ENCODE measurements at places on chromosomes 13 and 19.
A peak's percentile ranks its signal among the peaks of the same experiment; 100 is the strongest.

GRCh38 chr19:1249990-1250436, 1.6 kb downstream of the MIDN start:
- DNase-seq, result no peak

GRCh38 chr19:17180997-17181702, 34.0 kb upstream of the USE1 start:
- DNase-seq, result no peak

DNA sequence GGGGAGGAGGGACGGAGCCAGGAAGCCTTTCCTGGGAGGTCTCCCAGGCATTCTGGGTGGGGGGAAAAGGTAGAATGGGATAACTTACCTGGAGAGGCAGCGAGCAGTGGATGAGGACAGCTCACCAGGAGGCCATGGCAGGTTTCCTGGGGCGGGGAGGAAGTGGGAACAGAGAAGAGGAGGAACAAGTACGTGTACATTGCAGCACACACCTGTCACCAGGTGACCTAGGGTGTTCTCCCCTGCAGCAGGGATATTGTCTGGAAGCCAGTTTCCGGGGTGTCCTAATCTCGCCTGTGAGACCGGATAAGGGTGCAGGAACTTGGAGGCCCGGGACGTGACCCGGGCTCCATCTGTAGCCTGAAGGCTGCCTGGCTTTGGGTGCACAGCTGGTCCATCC, at the start of gene FUT3:
Gene FUT3 (minus strand): TSS at position 148 of the 400 bp plus-strand sequence.
- no peak for DNase-seq

DNA sequence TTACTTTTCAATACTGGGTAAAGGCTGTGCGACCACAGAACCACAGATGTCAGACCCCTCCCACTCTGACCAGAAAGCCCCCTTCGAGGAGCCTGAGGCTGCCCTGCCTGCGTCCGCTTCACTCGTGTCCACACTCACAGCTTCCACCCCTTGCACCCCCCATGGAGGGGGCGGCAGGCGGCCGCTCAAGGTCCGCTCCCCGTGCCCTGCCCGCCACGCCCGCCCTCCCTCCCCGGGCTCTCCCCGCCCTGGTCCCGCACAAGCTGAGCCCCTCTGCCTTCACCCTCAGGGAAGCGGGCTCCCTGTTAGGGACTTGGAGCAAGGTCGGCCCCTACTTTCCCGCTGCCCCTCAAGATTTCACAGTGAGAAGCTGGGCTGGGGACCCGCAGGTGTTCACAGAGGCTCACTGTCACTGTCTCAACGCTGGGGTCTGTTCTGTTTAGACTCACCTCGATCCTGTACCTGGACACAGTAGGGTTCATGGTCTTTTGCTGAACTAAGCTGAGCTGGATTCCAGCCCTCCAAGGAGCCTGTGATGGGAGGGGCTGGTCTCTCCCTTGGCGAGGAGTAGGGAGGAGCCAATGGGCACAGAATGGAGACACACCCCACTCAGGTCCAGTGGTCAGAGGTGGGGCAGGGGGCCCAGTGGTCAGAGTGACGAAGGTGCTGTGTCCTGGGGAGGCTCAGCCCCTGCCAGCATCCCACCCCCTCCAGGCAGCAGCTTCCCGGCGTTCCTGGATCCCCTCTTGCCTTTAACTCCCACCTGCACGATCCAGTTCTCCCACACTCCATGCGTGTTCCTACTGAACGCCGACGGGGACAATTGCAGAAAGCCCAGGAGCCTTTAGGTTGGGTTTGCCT, 69.5 kb downstream of the SPACA7 start:
- DNase-seq, result no peak

- no peak for DNase-seq
Observed at GRCh38 chr13:113747291-113747833, 11.7 kb upstream of the TMEM255B start.

- DNase-seq, result peak; percentile 79
Observed at GRCh38 chr13:73090116-73090822, 31.5 kb downstream of the KLF5 start.

DNA sequence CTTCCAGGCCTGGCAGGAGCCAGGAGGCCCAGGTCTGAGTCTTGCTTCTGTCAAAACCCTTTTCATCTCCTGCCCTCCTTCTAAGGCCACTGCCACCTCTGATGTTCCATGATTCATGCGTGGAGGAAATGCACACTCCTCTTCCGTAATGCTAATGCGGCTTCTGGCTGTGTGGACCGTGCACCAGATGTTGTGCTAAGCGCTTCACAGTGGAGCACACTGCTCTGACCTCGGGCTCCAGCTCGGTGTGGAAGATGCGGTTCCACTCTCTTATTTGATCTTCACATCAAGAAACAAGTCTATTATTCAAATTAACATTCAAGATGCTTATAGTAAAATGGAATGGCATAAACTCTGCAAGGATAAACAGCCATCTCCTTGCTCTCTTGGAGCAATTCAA, 629.2 kb downstream of the UQCRFS1 start:
- DNase-seq, result no peak

DNA sequence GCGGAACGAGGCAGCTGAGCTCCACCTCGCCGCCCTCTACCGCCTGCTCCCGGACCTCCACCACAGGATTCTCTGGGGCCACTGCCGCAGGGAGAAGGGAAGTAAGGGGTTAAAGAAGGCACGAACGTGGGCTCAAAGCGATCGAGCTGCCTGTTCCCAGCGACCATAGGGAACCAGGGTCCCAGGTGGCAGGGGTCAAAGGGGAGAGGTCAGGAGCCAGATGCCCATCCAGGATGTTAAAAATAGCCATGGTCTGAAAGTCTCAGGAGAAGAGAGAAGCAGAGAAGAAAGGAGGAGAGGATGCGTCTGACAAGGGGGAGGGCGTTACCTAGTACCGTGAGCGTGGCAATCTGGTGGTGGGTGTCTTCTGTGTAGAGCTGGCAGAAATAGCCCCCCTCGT, 7.4 kb upstream of the ZNF428 start:
- no peak for DNase-seq

DNA sequence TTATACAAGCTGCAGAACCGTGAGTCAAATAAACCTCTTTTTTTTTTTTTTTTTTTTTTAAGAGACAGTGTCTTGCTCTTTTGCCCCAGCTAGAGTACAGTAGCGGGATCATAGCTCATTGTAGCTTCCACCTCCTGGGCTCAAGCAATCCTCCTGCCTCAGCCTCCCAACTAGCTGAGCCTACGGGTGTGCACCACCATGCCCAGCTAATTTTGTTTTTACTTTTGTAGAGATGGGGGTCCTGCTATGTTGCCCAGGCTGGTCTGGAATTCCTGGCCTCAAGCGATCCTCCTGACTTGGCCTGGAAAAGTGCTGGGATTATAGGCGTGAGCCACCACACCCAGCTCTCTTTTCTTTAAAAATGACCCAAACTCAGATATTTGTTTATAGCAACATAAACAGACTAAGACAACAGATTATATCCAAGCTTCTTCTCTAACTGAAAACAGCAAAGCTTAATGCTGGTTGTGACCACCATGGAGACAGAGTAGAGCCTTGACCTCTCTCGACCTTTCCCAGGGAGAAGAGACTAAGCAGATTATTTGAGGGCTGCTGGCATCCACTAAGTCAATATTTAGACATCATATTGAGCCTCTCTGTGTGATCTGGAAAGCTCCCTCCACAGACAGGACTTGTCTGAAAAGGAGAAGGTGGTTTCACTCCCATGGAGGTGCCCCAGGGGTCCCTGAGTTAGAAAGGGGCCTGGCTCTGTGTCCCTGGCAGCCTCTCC, 150.0 kb downstream of the KCTD15 start:
- DNase-seq, result no peak

- DNase-seq, result peak; percentile 56
Observed at GRCh38 chr13:98144801-98145350, 2.0 kb downstream of the FARP1 start.

GRCh38 chr13:28056426-28056825, 44.0 kb downstream of the FLT3 start:
- DNase-seq, result no peak

DNA sequence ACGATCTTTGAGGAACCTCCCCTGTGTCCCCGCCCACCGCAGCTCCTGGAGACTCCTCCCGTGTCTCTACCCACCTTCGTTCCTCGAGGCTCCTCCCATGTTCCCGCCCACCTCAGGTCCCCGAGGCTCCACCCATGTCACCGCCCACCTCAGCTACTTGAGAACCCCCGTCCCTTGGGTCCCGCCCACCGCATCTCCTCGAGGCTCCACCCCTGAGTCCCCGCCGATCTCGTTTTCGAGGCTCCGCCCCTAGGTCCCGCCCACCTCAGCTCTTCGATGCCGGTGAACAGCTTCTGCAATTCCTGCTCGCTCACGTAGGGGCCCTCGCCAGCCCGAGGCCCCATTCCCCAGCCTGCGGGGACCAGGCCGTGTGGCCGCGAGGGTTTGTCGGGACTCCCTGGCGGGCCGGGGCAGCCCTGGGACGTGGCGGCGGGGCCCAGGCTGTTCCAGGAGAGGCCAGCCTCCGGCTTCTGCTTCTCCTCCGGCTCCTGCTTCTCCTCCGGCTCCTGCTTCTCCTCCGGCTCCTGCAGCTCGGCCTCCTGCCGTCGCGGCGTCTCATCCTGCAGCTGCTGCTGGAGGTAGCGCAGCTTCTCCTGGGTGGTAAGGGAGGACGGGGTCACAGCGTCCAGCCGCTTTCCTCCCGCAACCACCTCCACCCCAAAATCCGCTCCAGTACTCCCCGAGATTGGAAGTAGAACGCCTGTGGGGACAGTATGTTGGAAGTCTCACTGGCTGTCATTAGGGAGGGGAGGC, 16.7 kb downstream of the TSKS start:
- peak; percentile 57 for DNase-seq

DNA sequence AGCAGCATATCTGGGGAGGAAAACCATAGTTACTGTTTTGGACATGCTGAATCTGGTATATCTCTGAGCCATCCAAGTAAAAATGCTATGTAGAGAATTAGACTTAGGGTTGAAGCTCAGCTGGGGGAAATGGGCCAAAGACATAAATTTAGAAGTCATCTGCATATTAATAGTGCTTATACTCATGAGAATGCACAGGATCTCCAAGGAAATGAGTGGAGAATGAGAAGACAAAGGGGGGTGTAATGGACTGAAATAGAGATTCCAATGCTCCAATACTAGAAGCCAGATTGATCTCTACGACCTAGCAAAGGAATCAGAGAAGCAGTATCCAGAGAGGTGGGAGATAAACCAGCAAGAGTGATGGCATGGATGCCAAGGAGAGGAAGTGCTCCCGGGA, 10.3 kb upstream of the FAM124A start:
- no peak for DNase-seq

- DNase-seq, result peak; percentile 21
Observed at GRCh38 chr19:2616741-2617392, 85.6 kb downstream of the GNG7 start.

GRCh38 chr19:45636902-45637301, 2.3 kb downstream of the EML2 start:
- DNase-seq, result no peak

GRCh38 chr13:26967119-26968038, 204.2 kb downstream of the USP12 start:
- no peak for DNase-seq

DNA sequence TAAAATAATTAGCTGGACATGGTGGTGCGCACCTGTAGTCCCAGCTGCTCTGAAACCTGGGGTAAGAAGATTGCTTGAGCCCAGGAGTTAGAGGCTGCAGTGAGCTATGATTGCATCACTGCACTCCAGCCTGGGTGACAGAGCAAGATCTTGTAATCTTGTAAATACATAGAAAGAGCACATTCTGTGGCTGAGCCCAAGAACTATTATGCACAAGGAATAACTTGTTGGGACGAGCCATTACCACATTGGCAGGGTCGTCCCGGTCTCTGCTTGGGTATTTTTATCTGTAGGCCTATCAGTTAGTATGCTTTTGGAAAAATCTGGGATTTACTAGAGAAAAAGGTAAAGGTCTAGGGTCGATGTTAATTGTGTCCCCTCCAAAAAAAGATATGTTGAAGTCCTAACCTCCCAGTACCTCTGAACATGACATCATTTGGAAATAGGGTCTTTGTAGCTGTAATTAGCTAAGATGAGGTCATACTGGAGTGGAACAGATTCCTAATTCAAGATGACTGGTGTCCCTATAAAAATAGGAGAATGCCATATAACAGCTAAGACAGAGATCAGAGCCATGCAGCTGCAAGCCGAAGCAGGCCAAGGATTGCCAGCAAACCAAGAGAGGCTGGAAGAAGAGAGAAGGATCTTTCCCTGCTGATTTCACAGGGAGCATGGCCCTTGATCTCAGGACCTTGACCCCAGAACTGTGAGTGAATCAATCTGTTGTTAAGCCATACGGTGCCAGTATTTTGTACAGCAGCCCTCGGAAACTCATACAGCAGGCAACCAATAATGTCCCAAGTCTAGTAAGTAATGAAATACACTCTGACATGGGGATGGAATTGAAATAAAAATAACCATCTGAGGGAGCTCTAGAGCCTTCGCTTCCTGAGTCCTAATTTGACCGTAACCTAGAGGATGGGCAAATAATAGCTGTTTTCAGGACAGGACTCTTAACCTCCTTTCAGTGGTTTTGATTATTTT, 77.0 kb downstream of the TM9SF2 start:
- peak; percentile 48 for DNase-seq

DNA sequence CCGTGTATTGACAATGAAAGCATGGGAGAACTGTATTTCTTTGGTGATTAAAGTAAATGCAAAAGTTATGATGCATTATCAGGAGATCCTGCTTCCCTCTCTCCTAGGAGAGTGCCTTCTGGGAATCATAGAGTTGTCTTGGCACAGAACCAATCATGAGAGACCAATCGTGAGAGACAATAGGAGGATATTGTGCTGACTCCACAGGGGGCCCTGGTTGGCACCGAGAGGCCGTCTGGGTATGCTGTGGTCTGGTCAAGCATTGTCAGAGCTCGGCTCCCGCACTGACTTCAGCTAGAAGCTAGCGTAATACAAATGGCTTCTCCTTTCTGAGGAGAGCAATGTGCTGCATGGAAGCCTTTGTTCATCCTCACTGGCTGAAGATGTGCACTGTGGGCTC, 131.5 kb upstream of the GJB6 start:
- DNase-seq, result no peak

- no peak for DNase-seq
Observed at GRCh38 chr13:74246487-74246886, 112.3 kb upstream of the KLF12 start.

GRCh38 chr19:12946092-12946721, 545 bp downstream of the RAD23A start:
- DNase-seq, result peak; percentile 70

- DNase-seq, result no peak
Observed at GRCh38 chr13:97460004-97460775, 26.2 kb downstream of the RAP2A start.

DNA sequence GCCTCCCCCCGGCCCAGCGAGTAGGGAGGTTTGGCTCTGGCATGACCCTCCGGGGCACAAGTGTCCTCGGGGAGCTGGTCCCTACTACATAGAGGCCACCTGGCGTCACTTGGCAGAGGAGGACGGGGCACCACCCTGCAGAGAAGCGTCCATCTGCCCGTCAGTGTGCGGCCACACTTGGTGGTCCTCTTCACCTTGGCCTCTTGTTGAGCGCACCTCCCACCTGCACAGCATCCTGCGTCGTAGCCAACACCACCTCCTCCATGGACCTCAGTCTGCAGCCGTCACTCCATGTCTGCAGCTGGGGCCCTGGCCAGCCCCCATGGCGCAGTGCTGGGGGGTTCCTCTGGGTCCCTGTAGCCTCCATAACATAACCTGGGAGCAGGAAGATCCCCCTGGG, 35.1 kb downstream of the MCF2L start:
- DNase-seq, result no peak

GRCh38 chr19:35266520-35267352, 2.0 kb upstream of the USF2 start:
- DNase-seq, result no peak

GRCh38 chr13:111345682-111346081, 25.2 kb downstream of the TEX29 start:
- no peak for DNase-seq

All from amniotic epithelial cell (primary cell).